ENCODE measurements at places on chromosomes 12 and 14.

DNA sequence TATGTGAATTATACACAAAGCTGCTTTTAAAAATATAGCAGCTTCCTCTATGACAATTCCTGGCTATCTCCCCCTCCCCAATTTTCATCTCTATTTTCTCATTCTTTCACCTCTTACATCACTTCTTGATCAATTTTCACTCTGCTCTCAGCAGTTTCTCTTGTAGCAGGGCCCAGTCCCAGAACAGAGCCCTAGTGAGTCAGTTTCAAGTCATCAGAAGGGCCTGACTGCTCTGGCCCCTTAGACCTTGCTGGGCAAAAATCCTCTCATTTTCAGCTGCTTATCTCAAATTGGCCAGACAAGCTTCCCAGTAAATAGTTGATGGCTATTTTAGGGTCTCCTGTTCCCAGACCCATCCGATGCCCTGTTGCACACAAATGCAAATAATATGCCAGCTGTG, 101.4 kb downstream of the TTC7B start:
- no peak for DNase-seq

GRCh38 chr12:21877293-21877982, 63.8 kb downstream of the ABCC9 start:
- no peak for DNase-seq

GRCh38 chr12:80846952-80847351, 90.8 kb downstream of the LIN7A start:
- no peak for DNase-seq

DNA sequence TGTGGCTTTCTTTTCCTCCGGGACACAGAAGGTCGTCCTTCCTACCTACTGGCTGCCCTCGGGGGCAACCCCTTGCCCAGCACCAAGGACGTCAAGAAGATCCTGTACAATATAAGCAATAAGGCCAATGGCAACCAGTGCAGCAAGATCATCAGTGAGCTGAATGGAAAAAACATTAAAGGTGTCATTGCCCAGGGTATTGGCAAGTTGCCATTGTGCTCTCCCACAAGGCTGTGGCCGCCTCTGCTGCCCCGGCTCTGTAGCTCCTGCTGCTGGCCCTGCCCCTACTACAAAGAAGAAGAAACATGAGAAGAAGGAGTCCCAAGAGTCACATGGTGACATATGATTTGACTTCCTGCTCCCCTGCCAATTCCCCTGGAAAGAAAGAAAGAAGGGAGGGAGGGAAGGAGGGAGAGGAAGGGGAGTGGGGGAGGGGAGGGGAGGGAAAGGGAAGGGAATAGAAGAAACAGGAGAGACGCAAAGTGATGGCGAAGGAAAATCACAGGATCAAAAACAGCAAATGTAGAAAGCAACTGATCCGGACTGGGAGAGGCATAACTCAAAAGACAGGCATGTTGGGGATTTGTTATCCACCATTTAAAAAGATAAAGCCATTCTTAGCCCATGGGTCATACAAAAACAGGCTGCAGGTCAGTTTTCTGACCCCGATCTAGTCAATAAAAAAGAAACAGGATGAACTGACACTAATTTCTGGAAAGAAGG, 61.3 kb upstream of the RESF1 start:
- DNase-seq: no peak

GRCh38 chr12:88417531-88417930, 162.7 kb downstream of the KITLG start:
- DNase-seq: no peak

GRCh38 chr14:103504991-103505565, 17.6 kb downstream of the CKB start:
- no peak for DNase-seq

DNA sequence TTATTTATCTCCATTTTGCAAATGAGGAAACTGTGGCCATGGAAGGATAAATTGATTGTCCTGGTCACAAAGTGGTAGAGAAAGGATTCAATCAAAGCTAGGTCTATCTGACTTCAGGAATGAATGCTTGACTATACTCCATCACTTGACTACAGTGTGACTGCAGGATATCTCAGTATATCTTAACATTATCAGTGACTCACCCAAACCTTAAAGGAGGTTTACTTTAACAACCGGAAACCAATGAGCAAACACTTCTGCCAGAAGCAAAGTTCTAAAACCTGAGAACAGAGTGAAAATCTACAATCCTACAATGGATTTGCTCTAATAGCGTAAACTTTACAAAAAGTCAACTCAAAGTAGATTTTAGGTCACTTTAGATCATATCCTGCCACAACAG, 277.0 kb downstream of the CEP128 start:
- DNase-seq: no peak

- DNase-seq: no peak
Measured at GRCh38 chr14:52129721-52130120, 60.9 kb upstream of the NID2 start.

- no peak for DNase-seq
Measured at GRCh38 chr14:93051600-93052546, 63.9 kb downstream of the ITPK1 start.

DNA sequence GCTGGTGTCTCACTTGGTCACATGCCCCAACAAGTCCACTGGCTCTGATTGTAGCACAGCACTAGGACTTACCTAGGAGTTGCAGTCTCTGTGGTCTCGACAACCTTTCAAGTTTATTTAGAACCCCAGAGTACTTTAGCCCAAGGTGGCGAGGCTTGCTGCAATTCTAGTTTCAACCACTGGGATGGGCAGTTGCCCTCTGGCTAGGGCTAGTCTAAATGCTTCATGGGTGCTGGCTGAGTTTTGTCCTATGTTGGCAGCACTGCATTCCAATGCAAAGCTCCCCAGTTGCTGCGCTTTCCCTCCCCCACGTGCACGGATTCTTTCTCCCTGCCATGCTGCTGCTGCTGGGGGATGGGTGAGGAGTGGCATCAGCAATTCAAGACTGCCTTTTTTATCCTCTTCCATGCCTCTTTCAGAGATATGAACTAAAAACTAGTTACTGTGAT, 207.9 kb downstream of the SYNE2 start:
- no peak for DNase-seq

- DNase-seq: peak; percentile 45
Measured at GRCh38 chr12:122880668-122881067, 15.3 kb downstream of the VPS37B start.

- DNase-seq: no peak
Measured at GRCh38 chr12:91804533-91804932, 341.1 kb downstream of the BTG1 start.

- no peak for DNase-seq
Measured at GRCh38 chr12:21559855-21560569, 33.9 kb downstream of the SPX start.

DNA sequence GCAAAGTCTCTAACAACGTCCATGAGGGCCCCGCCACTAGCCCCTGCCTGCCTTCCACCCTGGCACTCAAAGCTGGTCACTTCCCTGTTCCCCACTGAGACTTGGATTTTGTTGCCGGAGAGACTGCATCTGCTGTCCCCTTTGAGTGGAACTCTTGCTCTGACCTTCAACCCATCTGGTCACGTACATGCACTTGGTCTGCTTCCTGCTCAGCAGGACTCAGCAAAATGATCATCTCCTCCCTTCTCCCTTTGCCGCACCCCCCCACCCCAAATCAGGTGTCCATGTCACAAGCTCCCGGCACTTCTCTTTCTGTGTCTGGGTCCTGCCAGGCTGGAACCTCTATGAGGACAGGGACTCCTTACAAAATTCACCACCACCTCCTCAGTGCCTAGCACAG, 180.9 kb downstream of the CHST11 start:
- DNase-seq: no peak

DNA sequence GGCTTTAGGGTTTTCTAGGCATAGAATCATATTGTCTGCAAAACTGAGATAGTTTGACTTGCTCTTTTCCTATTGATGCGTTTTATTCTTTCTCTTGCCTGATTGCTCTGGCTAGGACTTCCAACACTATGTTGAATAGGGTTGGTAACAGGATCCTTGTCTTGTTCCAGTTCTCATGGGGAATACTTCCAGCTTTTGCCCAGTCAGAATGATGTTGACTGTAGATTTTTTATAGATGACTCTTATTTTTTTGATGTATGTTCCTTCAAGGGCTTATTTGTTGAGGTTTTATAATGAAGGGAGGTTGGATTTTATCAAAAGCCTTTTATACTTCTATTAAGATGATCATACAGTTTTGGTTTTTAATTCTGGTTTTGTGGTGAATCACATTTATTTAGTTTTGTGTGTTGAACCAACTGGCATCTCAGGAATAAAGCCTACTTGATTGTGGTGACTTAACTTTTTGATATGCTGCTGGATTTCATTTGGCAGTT, 478.2 kb downstream of the TMEM117 start:
- no peak for DNase-seq

DNA sequence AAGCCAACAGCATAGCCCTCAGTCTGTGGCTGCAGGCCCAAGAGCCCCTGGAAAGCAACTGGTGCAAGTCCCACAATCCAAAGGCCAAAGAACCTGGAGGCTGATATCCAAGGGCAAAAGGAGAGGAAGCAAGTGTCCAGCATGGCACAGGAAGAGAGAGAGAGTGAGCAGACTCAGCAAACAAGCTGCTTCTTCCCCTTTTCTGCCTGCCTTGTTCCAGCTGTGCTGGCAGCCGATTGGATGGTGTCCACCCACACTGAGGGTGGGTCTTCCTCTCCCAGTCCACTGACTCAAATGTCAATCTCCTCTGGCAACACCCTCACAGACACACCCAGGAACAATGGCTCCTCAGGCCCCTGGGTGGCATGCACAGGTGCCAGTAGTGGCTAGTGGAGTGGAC, 33.5 kb downstream of the SMCO2 start:
- DNase-seq: no peak

- DNase-seq: no peak
Measured at GRCh38 chr12:124743479-124744272, 120.0 kb downstream of the SCARB1 start.

GRCh38 chr14:103561381-103562178, 877 bp downstream of the BAG5 start:
- DNase-seq: no peak

GRCh38 chr12:96241431-96241830, 47.3 kb downstream of the ELK3 start:
- DNase-seq: no peak

DNA sequence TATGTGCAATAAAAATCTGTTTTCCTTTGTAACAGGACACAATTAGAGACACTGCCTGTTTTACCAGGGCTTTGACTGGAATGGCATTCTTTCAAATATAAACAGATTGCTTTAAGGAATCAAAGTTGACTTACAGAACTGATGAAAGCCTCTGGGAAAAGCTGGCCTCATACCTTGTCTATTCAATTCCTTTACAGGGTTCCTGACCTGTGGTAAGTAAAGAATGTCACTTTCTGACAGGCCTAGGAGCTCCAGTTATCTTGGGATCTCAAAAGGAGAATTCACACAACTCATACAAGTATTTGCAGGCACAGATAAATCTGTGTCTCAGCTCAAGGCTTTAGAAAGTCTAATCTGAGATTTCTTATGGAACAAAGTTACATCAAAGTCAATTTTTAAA, 88.4 kb downstream of the BCAT1 start:
- DNase-seq: no peak

DNA sequence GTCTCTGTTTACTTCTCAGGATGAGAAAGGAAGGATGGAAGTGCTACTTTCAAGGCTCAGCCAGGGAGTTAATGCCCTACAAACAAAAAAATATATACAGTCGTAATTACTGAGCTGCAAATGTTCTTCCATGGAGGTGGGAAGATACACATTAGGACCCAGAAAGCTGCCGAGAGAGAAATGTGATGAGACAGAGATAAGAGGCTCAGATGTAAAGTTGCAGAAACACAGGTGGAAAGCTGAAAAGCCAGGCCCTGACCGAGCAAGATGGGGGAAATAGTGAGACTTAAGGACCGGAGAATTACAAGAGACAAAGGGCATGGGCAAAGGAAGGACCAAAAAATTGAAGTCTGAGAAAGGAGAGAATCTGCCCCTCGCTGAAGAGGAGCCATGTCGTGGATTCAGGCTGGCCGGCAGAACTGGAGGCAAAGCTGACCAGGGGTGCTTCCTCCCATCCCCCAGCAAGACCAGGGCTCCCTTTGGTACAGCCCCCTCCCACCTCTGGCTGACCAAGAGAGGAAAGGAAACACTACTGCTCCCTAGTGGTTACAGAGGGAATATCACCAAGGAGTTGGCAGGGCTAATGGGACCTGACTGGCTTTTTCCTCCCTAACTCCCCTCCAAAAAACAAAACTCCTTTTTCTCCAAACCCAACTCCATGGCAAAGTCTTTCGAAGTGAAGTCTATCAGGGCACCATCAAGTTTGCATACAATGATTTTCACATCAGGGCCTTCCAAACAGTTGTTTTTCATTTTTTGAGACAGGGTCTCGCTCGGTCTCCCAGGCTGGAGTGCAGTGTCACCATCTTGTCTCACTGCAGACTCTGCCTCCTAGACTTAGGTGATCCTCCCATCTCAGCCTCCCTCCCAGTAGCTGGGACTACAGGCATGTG, 12.1 kb downstream of the ZFHX2 start:
- peak; percentile 73 for DNase-seq

- no peak for DNase-seq
Measured at GRCh38 chr14:81529391-81529790, 4.3 kb downstream of the SEL1L start.

DNA sequence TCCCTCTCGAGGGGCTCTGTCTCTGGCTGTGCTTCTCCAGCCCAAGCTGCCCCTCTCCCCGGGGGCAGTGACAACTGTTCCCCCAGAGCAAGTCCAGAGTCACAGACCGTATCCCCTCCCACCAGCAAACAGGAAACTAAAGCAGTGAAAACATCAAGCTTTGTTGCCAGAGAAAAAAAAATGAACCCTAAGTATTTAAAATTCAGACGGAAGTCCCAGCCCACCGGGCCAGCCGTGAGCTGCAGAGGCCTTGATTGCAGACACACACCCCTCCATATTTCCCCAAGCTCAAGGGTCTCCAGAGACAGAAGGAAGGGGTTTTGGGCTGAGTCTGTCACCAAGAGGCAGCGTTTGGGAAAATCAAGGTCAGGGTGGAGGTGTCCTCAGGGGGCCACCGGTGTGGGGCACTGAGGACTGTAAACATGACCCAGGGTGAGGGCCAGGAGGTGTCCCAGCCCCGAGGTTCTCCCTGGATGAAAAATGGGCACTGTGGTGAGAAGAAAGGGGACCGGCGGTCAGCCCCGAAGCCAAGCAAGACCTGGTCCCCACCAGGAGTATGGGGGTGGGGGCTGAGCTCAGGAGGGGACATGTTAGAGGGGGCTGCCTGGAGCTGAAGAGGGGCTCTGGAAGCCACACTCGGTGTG, 7.7 kb downstream of the PHETA1 start:
- no peak for DNase-seq

GRCh38 chr12:56894698-56895368, 39.4 kb downstream of the SDR9C7 start:
- no peak for DNase-seq

- DNase-seq: no peak
Measured at GRCh38 chr12:44672042-44672441, 204.1 kb downstream of the NELL2 start.

GRCh38 chr12:62882140-62882539, 52.8 kb downstream of the PPM1H start:
- DNase-seq: no peak

DNA sequence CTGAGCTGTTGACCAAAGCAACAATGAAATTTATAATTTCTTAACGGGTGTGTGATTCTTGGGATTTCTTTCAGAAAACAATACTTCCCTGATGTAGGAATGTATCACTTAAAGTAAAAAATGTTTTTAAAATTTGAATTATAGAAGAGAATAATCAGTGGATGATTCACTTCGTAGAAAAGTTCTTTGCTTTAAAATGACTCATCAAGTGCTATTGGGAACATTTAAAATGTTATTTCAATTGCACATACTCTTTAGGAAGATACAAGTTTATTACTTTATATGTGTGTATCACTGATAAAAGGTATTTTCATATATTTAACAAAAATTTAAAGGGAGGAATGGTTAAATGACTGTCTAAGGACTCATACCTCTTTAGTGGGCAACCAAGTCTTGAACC, 155.3 kb downstream of the PDE3A start:
- DNase-seq: no peak

- no peak for DNase-seq
Measured at GRCh38 chr14:52124791-52125684, 56.2 kb upstream of the NID2 start.
